Pulmonary artery endothelial cell (primary cell): ENCODE measurements at places on chromosomes 3 and 15. TPM values are rescaled to one million over a fixed set of nuclear protein-coding genes. Genes with fewer than 3 reads are reported as not detected.

- no peak for DNase-seq
Measured at GRCh38 chr3:128588147-128588546, 62.5 kb downstream of the RPN1 start.

GRCh38 chr3:58116161-58116955 is 94.4 kb downstream of the DNASE1L3 start:
- no peak for DNase-seq

GRCh38 chr15:90686435-90687218 is 30.5 kb upstream of the BLM start:
- no peak for DNase-seq

GRCh38 chr3:142450189-142450588 is 2.4 kb upstream of the XRN1 start:
- no peak for DNase-seq

- DNase-seq = no peak
Measured at GRCh38 chr3:71185733-71186455, 397.6 kb downstream of the FOXP1 start.

DNA sequence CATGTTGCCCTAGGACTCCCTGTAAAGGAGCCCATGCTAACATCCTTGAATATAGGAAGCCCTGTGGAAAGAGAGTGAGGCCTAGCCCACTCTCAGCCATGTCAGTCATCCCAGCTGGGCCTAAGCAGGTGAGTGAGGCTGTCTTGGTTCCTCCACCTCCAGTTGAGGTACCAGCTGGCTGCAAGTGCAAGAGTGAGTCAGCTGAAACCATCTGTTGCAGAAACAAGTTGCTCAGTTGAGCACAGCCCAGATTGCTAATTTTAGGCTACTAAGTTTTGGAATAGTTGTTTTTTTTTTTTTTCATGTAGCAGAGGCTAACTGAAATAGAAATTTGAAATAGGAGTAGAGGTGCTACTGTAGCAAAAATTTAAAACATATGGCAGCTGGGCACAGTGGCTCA is 43.7 kb upstream of the ADPGK start:
- DNase-seq = no peak

GRCh38 chr3:129424185-129424841 is 4.1 kb downstream of the EFCAB12 start:
- DNase-seq = no peak

DNA sequence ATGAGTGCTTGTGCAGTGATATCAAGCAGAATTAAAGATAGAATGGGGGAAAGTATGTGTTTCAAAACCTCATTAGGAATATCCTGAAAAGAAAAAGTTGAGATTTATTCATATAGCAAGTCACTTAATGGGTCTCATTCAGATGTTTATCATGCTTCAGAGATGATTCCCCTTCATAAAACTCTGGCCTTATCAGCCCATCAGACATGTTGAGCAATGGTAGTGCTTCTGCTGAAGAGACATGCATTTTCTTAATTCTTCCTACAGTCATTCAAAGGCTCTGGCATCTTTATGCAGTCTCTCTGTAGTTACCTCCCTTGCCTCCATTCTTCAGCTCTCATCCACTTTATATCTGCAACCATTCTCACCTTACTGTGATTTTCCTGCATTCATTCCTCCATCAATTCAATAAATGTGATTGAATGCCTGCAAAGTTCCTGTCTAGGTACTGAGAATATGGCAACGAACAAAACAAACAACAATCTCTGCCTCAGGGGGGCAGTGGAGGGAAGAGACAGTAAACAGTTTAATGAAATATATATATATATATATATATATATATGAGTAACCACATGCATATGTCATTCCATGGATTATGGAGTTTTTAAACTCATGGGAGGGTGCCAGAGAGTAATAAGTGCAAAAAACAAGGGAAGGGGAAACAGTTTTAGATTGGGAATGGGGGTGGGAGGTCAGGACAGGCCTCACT is 138.5 kb downstream of the NECTIN3 start:
- no peak for DNase-seq

DNA sequence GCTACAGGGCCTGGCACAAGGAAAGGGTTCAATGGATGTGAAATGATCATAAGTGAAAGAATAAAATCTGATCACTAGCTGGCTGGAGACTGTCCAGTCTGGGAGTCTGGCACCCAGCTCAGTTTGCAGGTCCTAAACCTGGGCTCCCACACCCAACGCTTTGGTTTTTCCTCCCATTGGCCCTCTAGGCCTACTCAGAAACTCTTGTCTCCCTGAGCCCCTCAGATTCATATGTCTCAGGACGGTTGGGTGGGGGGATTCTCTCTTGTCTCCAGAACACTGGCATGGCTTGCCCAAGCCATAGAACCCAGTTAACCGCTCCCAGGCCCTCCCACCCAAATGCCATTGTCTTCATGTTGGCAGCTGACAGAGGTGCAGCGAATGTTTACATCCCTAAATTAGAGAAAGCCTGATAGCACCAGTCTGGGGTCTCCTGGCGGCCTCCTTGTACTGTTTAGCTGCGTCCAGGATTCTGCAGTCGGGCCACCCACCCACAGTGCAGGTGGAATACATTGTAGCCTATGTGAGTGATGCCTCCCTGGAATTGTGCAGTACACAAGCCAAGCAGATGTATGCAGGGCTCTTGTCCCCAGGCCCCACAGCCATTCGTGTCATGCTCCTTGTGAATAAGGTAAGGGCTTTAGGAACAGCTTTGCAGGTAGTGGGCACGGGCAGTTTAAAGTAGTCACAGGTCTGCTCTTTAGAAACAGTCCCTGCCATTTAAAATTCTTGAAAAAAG is 266.3 kb downstream of the XXYLT1 start:
- DNase-seq = no peak

- DNase-seq = no peak
Measured at GRCh38 chr3:154872074-154872473, 208.0 kb upstream of the MME start.

DNA sequence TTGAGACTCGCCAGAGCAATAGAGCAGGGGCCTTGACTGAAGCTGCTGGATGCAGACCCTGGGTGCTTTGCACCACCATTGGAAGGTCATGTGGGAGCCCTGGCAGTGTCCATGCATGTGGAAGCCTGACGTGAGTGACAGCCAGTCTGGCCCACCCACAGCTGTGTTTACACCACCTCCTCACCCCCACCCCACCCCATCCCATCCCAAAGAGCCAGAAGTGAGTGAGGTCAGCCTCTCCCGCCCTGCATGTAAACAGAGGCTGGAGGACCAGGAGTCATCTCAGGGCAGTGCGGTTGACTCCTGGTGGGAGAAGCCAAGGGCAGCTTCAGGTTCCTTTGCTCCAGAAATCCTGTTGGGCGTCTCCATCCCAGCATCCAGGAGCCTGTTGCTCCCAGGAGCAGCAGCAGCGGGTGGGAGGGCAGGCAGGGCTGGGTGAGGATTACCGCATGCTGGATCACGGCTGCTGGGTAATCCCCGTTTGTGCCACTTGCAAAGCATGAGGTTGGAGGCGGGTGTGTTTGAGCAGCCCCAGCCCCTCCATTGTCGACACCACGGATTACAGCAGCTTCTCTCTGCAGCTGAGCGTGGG is 44.6 kb downstream of the CORO2B start:
- DNase-seq = no peak

GRCh38 chr3:16455001-16455400 is 58.5 kb downstream of the RFTN1 start:
- no peak for DNase-seq

FBXO40 gene
- under 0.01 TPM in 1 of 2 replicates, not detected in the other for total RNA-seq

CTXN2 gene
- under 0.01 TPM in 1 of 2 replicates, not detected in the other for total RNA-seq

STAB1 gene
- 189 and 237 TPM in 2 replicates for total RNA-seq
